MCF 10A (cell line): ENCODE measurements at places on chromosomes 1 and 21.

DNA sequence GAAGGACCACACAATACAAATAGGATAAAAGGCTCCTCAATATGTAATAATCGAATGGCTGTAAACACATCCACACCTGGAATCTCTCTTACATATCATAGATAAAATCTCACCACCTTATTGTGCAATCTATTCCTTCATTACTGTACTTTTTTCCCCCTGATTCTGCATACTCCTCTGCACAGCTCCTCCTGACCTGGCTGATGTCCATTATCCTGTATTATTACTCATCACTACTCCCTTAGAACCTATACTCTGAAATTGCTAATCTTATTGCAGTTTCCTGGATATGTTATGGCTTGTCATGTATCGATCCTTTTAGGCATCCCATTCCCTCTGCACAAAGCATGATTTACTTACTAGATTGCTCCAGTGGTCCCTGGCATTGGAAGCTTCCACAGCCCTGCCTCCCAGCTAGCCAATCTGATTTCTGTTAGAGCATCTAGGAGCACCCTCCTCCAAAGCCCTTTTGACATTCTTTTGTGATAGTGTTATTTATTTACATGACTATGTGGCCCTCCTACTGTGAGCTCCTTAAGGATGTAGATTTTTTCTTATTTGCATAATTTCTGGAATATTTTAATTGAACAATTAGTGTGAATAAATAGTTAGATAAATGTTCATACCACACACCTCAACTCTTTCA lies 24.2 kb upstream of the PHGDH start:
- peak; percentile 74 for DNase-seq

DNA sequence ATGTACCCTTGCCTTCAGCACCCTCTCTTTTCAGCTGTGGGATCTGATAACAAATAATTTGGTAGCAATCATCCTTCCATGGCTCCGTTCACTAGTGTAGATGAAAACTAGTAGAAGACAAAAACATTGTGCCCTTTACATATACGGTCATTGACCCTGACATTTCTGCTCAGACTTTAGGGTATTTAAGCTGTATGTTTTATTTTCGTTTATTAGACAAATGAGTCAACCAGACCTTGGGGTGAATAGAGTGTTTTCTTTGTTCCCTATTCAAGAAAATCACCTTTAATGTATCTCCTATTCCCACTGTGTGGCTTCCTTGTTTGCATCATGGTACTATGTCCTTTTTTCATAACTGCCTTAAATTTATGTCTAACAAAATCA lies 187.3 kb downstream of the VAV3 start:
- DNase-seq: no peak

GRCh38 chr1:184237588-184237987 lies 149.2 kb upstream of the C1orf21 start:
- DNase-seq: no peak

- no peak for DNase-seq
Observed at GRCh38 chr1:26012864-26013263, 8.7 kb upstream of the EXTL1 start.

- DNase-seq: peak; percentile 53
Observed at GRCh38 chr1:58773406-58773840, 10.4 kb downstream of the JUN start.

DNA sequence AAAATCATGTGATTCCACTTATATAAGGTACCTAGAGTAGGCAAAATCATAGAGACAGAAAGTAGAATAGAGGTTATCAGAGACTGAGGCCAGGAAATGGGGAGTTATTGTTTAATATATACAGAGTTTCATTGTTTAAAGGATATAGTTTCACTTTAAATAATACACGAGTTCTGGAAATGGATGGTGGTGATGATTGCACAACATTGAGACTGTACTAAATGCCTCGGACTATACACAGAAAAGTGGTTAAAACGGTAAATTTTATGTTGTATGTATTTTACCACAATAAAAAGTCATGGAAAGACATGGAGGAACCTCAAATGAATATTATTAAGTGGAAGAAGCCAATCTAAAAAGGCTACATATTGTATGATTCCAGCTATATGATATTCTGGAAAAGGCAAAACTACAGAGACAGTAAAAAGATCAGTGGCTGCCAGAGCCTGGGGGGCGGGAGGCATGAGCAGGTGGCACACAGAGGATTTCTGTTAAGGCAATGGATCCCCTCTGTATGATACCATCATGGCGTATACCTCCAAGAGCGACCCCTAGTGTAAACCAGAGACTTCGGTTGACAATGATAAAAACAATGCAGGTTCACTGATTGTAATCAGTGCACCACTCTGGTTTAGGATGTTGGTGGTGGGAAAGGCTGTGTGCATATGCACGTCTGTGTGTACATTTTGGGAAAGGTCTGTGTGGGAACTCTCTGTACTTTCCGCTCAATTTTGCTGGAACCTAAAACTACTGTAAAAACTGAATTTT lies 7.5 kb downstream of the C1orf198 start:
- no peak for DNase-seq

- DNase-seq: no peak
Observed at GRCh38 chr1:7346600-7347570, 424.2 kb upstream of the VAMP3 start.

GRCh38 chr1:31013187-31013864 lies 52.2 kb downstream of the PUM1 start:
- no peak for DNase-seq

DNA sequence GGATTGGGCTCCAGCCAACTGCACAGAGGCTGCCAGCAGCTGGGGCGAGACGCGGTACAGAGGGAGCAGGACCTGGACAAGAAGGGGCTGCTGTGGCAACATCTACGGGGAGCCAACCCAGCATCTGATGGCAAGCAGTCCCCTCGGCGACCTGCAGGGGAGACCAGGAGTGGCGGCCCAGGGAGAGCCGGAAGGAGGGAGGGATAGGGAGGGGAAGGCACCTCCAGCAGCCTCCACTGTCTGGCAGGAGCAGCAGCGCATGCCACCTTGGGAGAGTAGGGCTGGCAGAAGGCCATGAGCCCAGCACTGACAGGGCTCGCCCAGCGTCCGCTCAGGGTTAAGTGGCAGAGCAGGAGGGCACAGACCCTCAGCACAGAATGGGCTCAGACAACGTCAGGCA lies 17.3 kb downstream of the CHD5 start:
- no peak for DNase-seq

DNA sequence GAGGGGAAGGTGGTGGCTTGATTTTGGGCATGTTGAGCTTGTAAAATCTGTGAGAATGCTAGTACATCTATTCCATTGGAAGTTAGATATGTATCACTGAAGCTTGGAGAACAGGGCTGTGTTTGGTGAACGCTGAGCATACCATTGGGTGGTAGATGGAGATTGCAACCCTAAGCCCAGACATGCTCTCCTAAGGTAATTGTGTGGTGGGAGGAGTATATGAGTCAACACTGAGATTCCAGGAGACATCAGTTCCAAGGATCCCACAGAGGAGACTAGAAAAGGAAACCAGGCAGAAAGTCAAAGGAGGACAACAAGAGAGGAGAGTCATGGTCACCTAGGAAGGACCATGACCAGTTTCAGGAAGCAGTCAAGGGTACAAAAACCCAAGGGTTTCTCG lies 60.4 kb downstream of the KIF21B start:
- peak; percentile 49 for DNase-seq

DNA sequence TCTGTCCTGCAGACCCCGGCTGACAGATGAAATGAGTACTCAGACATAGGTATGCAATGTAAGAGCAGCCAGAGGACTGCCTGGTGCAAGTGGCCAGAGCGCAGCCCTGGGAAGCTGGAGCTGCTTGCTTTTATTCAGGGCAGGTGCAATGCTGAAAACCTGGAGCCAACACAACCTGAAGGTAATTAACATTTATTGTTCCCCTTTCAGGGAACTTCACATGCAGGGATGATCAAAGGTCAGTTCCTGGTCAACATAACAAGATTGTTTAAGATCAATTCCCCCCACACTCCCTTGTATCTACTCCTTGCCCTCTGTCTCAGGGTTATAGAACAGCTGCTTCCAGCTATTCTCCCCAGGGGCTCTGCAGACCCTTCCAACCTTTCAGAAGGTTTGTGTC lies 48.7 kb upstream of the PRELP start:
- no peak for DNase-seq

GRCh38 chr1:182392050-182393028 lies 749 bp upstream of the GLUL start:
- no peak for DNase-seq

DNA sequence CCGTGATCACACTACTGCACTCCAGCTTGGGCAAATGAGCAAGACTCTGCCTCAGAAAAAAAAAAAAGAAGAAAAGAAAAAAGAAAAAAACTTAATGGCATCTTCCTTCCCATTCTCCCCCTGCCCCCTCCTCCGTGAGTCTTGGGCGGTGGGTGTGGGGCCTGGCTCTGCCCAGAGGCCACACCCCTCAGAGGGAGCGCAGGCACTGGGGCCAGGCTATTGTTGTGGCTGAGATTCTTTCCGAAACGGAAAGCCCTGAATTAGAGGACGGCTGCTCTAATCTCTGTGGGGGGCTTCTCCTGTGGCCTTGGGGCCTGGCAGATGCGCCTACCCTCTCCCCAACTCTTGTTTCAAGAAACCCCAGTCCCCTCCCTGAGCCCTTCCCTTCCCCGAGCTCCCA lies 4.1 kb upstream of the FAM110D start:
- DNase-seq: no peak

DNA sequence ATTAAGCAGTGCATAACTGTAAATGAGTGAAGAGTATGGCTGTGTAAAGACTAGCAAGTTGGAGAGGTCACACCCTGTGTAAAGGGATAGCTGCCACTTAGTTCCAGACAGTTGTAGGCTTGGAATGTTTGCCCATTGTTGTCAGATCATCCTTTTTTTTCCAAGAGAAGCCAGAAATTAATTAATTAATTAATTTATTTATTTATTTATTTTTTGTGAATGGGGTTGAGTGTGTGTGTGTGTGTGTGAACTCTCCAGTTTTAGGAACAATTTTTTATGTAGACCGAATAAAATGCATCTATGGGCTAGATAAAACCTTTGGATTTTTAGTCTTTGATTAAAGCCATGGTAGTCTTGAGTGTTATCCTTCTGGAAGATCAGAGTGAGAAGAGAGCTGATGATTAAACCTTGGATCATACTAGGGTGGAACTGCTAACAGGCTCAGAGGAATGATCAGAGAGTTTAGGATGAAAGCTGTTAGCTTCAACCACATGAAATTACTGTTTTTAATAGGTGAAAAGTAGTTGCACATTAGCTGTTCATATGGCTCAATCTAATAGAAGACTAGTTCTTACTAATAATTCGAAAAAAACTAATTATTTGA lies 58.4 kb downstream of the OSBPL9 start:
- no peak for DNase-seq

- peak; percentile 82 for DNase-seq
Observed at GRCh38 chr1:243325305-243325890, 69.6 kb downstream of the SDCCAG8 start.

- DNase-seq: no peak
Observed at GRCh38 chr1:14302025-14302424, 296.5 kb upstream of the KAZN start.

- peak; percentile 87 for DNase-seq
Observed at GRCh38 chr1:201739492-201740085, 89.4 kb upstream of the IPO9 start.

GRCh38 chr1:55720261-55720660 lies 505.1 kb upstream of the USP24 start:
- peak; percentile 25 for DNase-seq

GRCh38 chr1:35838693-35839245 lies 31.0 kb downstream of the AGO4 start:
- no peak for DNase-seq

GRCh38 chr1:16046842-16047241 lies 3.3 kb downstream of the CLCNKB start:
- DNase-seq: no peak

DNA sequence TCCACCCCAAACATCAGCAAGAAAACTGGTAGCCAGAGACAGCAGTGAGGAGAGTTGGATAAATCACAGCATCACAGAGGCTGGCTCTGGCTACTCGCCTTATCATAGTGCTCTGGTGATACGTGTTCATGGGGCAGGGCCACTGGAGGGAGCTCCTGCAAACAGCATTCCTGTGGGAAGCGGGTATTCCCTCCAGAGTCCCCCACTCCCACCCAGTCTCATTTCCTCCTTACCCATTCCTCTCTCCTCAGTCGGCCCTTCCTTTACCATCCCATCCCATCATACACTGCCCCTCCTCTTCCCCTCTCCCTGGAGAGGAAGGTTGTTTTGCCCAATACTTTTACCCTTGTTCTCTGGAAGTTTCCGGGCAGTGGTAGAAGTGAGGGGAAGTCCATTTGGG lies 7.1 kb downstream of the NHLH2 start:
- no peak for DNase-seq

DNA sequence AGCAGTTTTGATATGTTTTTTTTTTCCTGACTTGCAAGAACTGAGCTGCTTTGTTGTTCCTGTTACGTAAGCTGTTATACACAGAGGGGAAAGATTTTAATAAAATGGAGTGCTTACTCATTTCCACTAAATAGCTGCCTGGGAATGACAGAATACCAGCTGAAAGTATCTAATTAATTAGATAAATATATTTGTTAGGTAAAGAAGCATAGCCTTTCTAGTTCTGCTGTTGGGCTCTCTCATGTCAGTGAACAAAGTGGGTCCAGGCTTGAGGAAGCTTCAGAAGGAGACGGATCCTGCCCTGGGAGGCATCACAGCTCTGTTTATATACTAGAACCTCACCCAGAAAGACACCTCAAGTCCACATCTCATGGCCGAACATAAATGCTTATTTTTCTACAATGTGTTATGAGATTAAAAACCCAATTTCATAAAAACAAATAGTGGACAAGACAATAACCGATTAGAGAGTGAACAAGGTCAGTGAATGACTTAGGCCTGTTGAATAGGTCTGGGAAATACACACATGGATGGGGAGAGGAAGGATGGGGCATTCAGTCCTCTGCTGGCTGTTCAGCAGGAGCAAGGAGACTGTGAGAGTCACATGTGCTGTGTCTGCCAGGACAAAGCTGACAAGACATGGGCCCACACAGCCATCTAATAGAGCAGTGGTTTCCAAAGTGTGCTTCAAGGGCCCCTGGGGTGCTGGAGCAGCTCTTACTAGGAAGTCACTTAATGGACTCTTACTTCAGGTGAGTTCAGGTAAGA lies 20.6 kb downstream of the TRAF5 start:
- no peak for DNase-seq

DNA sequence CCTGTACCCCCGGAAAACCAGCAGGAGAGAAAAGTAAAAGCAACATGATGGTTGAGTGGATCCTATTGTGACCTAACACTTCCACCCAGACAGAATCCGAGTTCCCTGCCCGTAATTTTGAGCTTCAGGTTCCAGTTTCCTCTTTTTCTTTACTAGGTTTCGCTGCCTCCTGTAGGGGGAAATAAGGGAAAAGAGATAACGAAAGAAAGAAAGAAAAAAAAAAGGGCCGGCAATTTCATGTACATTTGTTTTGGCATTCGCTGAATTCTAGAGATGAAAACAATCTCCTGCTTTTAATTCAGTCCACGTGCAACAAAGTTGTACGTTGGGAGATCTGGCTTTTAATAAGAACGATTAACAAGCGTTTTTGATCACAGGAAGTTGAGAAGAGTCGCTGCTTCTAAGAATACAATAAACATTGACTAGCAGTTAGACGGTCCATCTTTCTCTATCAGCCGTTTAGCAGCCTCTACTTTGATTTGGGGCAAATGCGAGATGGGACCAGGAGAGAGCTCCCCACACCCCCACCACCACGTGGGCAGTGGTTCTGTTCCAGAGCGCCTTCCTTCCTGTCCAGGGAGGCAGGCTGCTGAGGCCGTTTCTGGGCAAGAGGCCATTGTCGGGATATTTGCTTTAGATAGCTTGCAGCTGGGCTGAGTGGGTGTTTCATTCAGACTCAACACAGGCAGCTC lies 155.9 kb upstream of the RUNX1 start:
- DNase-seq: no peak

- no peak for DNase-seq
Observed at GRCh38 chr1:155455588-155456195, 106.9 kb downstream of the ASH1L start.

- no peak for DNase-seq
Observed at GRCh38 chr1:42250164-42250563, 84.9 kb downstream of the FOXJ3 start.
